Ecto neural progenitor cell (in vitro differentiated cells): ENCODE measurements at places on chromosomes 5 and 9.

DNA sequence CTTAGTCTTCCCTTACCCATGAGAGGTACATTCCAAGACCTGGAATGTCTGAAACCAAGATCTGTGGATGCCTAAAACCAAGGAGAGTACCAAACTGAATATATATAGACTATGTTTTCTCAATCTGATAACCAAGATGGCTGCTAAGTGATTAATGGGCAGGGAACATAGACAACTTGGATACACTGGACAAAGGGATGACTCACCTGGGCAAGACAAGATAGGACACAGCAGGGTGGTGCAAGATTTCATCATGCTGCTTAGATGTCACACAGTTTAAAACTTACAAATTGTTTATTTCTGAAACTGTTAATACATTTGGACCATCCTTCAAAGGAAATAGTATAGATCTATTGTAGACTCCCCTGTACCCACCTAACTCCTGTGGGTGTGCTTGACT is 130.9 kb downstream of the HTR1A start:
- DNase-seq = no peak

- DNase-seq = no peak
Observed at GRCh38 chr5:89097103-89097502, 214.1 kb upstream of the MEF2C start.

- DNase-seq = peak; percentile 69
Observed at GRCh38 chr9:89605465-89606048, 745 bp downstream of the GADD45G start.

DNA sequence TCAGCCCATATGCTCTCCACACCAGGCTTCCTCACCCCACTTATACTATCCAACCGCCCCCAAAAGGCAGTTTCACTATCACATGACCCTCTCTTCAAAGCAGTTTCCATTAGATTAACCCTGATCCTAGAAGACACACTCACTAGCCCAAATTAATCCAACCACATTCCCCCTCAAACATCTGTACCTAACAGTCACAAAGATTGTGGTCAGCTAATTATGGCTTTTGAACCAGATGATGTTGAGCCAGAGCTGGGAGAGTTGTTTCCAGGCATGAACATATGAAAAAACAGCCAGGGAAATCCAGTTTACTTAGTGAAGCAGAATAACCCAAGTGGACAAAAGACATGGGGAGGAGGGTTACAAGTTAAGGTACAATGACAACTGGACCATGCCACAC is 131.2 kb downstream of the SPOCK1 start:
- no peak for DNase-seq

- no peak for DNase-seq
Observed at GRCh38 chr9:130940027-130940549, 1.0 kb upstream of the FIBCD1 start.

GRCh38 chr9:104177003-104177611 is 83.0 kb downstream of the SMC2 start:
- no peak for DNase-seq

GRCh38 chr5:139199321-139199720 is 1.2 kb upstream of the SIL1 start:
- no peak for DNase-seq

DNA sequence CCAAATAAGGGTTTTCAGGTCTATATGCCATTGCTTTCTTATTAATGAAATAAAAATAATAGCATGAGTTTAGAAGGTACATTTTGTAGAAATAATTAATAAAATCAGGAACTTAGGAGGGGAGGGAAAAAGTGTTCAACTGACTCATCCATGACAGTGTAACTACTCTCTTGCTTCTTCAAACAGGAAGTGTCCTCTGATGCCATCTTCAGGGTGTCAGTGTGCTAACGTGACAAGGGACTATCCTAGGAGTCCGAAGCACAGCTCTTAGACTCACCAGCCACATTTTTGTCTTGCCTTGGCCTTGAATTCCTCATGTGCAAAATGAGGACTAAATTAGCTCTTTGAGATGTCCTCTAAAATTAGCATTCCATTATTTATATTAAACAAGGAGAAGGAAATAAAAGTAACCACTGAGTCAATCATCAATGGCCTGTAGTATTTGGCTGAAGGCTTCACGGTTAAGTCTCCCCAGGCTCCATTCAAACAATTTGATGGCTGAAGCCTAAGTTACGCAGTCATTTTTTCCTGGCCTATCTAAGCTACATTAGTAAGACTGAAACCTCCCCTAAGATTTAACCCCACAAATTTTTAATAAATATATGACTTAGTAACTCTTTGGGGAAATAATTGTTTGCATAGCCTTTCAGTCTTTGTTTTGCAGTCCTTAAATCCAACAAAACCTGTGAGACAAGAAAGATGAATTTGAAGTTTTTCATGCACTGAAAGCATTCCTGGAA is 151.1 kb downstream of the ARL15 start:
- no peak for DNase-seq

DNA sequence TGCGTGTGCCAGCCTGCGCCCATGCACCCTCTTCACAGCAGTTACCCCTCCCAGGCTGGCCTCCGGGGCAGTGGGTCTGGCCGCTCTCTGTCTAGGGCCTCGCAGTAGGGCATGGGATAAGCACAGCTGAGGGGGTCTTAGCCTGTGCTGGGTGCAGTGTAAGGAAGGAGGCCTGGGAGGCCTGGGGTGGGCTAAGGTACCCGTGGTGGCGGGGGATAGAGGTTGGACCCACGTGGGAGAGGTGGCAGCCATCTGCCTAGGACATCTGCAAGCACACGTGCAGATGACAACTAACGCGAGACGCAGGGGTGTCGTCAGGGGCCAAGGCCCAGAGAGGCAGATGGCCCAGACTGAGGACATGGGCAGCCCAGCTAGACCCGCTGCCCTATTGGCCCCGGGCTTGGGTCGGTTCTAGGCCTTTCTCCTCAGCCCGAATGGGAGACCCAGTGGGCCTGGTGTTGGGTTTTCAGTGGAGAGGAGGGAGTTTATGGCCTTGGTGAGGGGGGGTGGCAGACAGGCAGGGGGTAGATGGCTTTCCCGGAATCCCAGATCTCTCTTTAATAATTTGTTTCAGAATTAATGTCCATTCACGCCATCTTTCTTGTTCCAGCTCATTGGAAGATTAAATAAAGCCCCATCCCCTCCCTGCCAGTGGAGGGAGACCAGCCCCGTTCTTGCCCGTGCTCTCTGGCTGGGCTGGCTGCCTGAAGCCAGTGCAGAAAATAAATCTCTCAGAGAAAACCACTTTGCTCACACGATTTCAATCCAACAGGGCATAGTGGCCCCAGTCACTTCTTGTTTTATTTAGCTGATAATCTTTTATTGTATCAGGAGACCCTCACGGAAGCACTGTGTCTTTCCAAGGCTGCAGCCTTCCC is 154.2 kb downstream of the GAPVD1 start:
- no peak for DNase-seq

DNA sequence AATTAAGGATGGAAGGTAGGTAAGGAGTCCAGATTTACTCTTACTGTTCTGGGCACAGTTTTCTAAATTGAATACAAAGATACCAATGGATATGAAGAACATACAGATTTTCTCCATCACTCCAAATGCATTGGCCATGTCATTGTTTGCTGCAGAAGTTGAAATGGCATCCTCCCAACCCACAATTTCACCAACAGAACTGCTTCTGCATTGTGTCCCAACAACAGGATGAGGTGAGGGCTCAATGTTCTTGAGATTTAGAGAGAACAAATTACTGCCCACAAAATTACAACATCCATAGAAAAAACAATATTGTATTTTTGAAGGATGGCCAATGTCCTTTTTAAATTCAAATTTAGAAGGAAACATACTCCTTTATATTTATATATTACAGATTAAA is 88.9 kb downstream of the NUDT12 start:
- DNase-seq = no peak
